Activated naive CD8-positive, alpha-beta T cell treated with anti-CD3 and anti-CD28 coated beads, Interleukin-2, amount 50 U/mL, for 24 hours (primary cell): ENCODE measurements at places on chromosomes 3 and 15.
A peak's percentile ranks its signal among the peaks of the same experiment; 100 is the strongest.

GRCh38 chr3:196920733-196921132 lies 21.6 kb downstream of the NCBP2 start:
- H3K4me3 ChIP-seq = no peak overlapping the region
- peaks cover 9% of the 10 kb centered on the region for H3K36me3 ChIP-seq
- no peak overlapping the region for H3K27ac ChIP-seq

GRCh38 chr3:146449613-146450012 lies 19.7 kb downstream of the PLSCR2 start:
- H3K36me3 ChIP-seq = peaks cover 2% of the 10 kb centered on the region
- no peak overlapping the region for H3K4me3 ChIP-seq
- H3K27ac ChIP-seq = no peak overlapping the region
- no peak for DNase-seq
- H3K27me3 ChIP-seq = peaks cover 2% of the 10 kb centered on the region

GRCh38 chr3:143820466-143821221 lies 27.6 kb downstream of the SLC9A9 start:
- H3K36me3 ChIP-seq = peaks cover 5% of the 10 kb centered on the region
- H3K4me3 ChIP-seq = no peak overlapping the region
- DNase-seq = no peak

DNA sequence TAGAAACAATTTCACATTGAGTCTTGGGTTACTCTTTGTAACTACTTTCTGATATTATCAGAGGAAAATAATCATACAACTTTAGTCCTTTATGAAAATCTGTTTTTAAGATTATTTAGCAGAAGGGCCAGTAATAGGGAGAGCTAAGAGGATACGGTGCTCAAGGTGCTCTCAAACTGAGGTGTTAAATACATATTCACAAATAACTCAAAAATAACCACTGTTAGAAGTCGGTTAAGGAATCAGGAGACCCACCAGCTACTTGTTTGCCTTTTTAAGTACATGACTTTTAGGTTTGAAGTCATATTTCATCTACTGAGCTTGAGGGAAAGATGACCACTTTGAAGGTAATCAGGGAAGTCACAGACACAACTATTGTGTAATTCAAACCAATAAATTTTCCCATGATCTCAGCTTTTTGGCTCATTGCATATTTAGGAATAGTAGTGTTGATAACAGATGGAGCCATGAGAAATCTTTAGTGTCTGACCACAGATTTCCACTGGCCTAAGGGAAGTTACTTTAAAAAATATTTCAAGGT lies 1.4 kb upstream of the RSRC1 start:
- DNase-seq = no peak
- H3K4me3 ChIP-seq = peak overlapping the region; percentile 9
- H3K27ac ChIP-seq = no peak overlapping the region
- H3K4me1 ChIP-seq = peaks cover 68% of the 10 kb centered on the region

GRCh38 chr3:12590096-12590495 lies 33.2 kb downstream of the MKRN2 start:
- H3K4me3 ChIP-seq = no peak overlapping the region
- H3K36me3 ChIP-seq = peaks cover 52% of the 10 kb centered on the region
- H3K4me1 ChIP-seq = no peaks in the 10 kb centered on the region
- no peak for DNase-seq

GRCh38 chr3:67995206-67995605 lies 340.8 kb upstream of the SUCLG2 start:
- peaks cover 2% of the 10 kb centered on the region for H3K27me3 ChIP-seq
- no peaks in the 10 kb centered on the region for H3K4me1 ChIP-seq
- H3K36me3 ChIP-seq = no peaks in the 10 kb centered on the region
- no peak overlapping the region for H3K27ac ChIP-seq
- no peak overlapping the region for H3K4me3 ChIP-seq
- DNase-seq = no peak

DNA sequence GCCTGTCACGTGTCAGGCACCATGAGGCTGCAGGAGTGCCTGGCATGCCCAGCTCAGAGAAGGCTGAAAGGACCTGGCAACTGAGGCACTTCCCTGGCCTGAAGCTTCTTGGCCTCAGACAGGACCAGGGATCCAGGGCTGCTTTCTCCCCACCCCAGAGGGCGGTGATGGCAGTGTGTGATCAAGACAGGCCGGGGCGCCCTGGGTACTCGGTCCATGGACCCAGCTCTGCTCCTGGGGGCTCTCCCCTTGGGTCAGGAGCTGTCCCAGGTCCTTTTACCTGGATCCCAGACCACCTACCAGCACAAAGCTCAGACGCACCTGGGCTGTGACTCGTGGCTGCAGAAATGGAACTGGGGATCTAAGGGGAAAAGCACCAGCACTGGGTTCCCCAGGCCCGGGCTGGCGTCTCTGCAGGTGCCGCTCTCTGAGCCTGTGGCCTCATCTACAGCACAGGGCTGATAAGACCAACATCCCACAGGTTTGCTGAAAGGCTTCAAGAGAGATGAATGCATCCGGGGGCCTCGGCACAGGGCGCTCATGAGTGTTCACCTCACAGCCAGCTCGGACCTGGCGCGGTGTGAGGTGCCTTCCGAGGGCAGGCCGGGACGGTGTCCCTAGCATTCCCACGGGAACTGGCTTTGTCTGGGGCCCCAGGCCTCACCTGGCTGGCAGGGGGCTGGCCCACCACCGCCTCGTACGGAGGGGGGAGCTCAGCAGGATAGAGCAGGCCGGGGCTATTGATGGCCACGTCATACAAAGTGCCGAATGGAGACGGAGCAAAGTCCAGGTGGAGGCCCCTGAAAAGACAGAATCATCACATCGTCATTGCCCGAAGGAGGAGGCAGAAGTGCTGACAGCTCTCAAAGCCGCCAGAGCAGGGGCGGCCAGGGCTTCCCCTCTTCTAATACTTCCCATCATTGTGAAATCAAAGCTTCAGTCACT lies 133.6 kb downstream of the NSMCE3 start:
- H3K4me1 ChIP-seq = peaks cover 5% of the 10 kb centered on the region
- H3K36me3 ChIP-seq = no peaks in the 10 kb centered on the region
- H3K4me3 ChIP-seq = no peak overlapping the region

DNA sequence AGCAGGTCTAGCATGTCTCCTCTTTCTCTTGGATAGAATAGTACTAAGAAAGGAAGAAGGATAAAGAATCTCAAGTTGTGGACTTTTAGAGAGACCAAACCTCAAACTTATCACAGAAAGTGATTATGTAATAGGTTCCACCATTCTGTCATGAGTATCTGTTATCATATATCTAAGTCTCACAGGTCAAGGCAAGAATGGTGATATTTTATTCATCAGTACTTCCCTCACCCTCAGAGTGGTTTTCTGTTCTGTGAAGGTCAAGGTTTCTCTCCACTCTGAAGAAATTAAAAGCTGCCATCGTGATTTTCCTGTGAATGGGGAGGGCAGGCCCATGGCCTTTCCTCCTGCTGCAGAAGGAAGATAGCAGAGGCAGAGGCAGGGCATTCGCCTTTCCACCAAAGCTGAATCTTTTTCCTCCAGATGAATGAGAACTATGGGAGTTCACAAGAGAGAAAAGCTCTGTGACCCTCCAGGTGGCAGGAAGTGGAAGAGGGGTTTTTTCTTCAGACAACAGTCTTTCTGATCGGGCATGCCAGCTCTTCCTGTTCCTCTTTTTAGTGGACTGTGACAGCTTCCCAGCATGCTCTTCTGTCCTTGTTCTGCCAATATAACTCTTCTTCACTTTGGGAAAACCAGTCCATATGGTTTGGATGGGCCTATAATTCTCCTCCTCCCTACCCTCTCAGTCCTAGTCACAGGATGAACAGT lies 37.1 kb upstream of the CCK start:
- H3K27ac ChIP-seq = no peak overlapping the region
- peaks cover 10% of the 10 kb centered on the region for H3K27me3 ChIP-seq
- H3K4me3 ChIP-seq = no peak overlapping the region
- H3K36me3 ChIP-seq = no peaks in the 10 kb centered on the region
- no peak for DNase-seq
- peaks cover 40% of the 10 kb centered on the region for H3K4me1 ChIP-seq

DNA sequence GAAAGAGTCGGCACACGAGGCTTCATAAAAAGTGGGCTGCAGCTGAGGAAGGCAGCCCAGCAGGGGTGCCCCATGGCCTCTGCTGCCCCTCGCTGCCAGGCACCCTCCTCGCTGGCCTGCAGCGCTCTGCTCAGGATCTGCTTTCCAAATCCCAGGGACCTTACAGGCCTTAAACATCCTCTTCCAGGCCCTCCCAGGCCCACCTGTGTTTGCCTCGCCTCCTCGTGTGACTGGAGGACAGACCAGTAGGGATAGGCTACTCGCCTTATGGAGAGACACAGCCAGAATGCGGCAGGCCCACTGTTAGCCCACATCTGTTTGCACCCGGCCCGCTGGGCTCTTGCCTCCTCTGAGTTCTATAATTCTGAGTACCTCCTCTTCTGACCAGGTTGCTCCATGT lies 124.5 kb upstream of the PLXNA1 start:
- no peak for DNase-seq
- H3K27me3 ChIP-seq = no peaks in the 10 kb centered on the region
- H3K27ac ChIP-seq = no peak overlapping the region

DNA sequence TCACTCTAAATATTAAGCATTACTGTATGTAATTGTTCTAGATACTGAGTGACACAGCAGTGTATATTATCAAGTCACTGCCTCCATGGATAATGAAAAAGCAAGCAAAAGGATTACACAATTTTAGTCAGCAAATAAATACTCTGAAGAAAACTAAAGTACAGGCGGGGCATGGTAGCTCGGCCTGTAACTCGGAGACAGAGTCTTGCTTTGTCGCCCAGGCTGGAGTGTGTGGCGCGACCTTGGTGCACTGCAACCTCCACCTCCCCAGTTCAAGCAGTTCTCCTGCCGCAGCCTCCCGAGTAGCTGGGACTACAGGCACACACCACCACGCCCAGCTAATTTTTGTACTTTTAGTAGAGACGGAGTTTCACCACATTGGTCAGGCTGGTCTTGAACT lies 32.7 kb downstream of the RBM6 start:
- no peak overlapping the region for H3K27ac ChIP-seq
- DNase-seq = no peak
- H3K27me3 ChIP-seq = no peaks in the 10 kb centered on the region
- H3K36me3 ChIP-seq = peaks cover 18% of the 10 kb centered on the region

GRCh38 chr3:111746772-111747171 lies 112.3 kb upstream of the PHLDB2 start:
- peaks cover 6% of the 10 kb centered on the region for H3K36me3 ChIP-seq
- no peaks in the 10 kb centered on the region for H3K4me1 ChIP-seq
- no peak overlapping the region for H3K27ac ChIP-seq
- no peaks in the 10 kb centered on the region for H3K27me3 ChIP-seq

- no peak overlapping the region for H3K4me3 ChIP-seq
- H3K4me1 ChIP-seq = no peaks in the 10 kb centered on the region
- no peaks in the 10 kb centered on the region for H3K27me3 ChIP-seq
- no peaks in the 10 kb centered on the region for H3K36me3 ChIP-seq
- no peak overlapping the region for H3K27ac ChIP-seq
Measured at GRCh38 chr3:192170659-192171058, 556.7 kb downstream of the FGF12 start.

GRCh38 chr15:69603369-69604071 lies 150.9 kb downstream of the RPLP1 start:
- no peak overlapping the region for H3K27ac ChIP-seq
- H3K27me3 ChIP-seq = peaks cover 7% of the 10 kb centered on the region
- no peak for DNase-seq
- no peaks in the 10 kb centered on the region for H3K36me3 ChIP-seq
- peaks cover 3% of the 10 kb centered on the region for H3K4me1 ChIP-seq

GRCh38 chr3:66376568-66376967 lies 124.3 kb downstream of the LRIG1 start:
- H3K27me3 ChIP-seq = no peaks in the 10 kb centered on the region
- no peak for DNase-seq
- peaks cover 61% of the 10 kb centered on the region for H3K36me3 ChIP-seq
- H3K4me1 ChIP-seq = peaks cover 9% of the 10 kb centered on the region
- peak overlapping the region; percentile 24 for H3K27ac ChIP-seq
- H3K4me3 ChIP-seq = no peak overlapping the region

DNA sequence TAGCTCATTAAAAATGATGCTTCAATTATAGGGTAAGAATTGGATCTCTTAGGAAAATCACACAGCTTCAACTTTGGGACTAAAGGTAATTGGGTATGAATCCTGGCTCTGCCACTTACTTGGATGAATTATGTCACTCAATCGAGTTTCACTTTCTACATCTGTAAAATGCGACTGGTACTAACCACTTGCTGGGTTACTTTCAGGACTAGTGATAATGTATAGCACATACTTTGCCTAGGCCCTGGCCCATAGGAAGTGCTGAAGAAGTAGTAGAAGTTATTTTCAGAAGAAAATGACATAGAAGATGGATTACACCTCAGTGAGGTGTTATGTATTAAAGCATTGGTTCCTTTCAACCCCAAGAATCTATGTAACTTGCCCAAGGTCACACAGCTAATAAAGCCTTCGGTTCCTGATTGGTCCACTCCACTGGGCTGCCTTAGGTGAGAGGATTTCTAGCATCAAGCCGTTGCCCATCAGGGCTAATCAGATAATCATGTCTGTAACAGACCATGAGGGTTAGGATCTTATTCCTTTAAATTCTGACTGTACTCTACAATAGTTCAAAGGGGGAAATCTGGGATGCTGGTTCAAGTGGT lies 29.4 kb upstream of the AP4E1 start:
- no peaks in the 10 kb centered on the region for H3K36me3 ChIP-seq
- peaks cover 67% of the 10 kb centered on the region for H3K4me1 ChIP-seq
- H3K4me3 ChIP-seq = peak overlapping the region; percentile 26
- DNase-seq = no peak

DNA sequence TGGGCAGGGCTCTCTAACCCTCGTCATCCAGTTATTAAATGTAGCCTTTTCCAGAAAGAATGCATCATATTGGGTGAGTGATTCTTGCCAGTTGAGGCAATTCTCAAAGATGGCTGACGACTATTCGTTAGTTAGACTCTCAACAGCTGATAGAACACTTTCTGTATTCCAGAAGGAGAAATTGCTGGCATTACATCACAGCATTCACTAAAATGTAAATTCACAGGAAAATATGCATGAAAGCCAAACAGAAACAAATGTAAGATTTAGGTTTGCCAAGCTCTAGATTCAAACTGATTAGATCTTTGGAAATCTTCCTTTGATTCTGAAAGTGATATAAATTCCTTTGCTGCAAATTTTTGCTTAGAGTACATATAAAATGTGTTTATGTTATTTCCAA lies 1501.0 kb downstream of the SI start:
- H3K27me3 ChIP-seq = no peaks in the 10 kb centered on the region
- H3K4me1 ChIP-seq = no peaks in the 10 kb centered on the region
- H3K27ac ChIP-seq = no peak overlapping the region
- H3K36me3 ChIP-seq = no peaks in the 10 kb centered on the region
- no peak overlapping the region for H3K4me3 ChIP-seq
- DNase-seq = no peak

GRCh38 chr15:31271224-31271635 lies 55.4 kb upstream of the KLF13 start:
- no peaks in the 10 kb centered on the region for H3K27me3 ChIP-seq
- no peaks in the 10 kb centered on the region for H3K36me3 ChIP-seq
- DNase-seq = no peak
- H3K4me3 ChIP-seq = no peak overlapping the region
- H3K27ac ChIP-seq = no peak overlapping the region

- no peak overlapping the region for H3K27ac ChIP-seq
- no peak overlapping the region for H3K4me3 ChIP-seq
- H3K27me3 ChIP-seq = no peaks in the 10 kb centered on the region
- no peak for DNase-seq
- peaks cover 33% of the 10 kb centered on the region for H3K4me1 ChIP-seq
Measured at GRCh38 chr3:28322464-28322863, 26.1 kb upstream of the ZCWPW2 start.

GRCh38 chr15:25635191-25635590 lies 196.4 kb upstream of the UBE3A start:
- H3K4me1 ChIP-seq = no peaks in the 10 kb centered on the region
- H3K27me3 ChIP-seq = peaks cover 2% of the 10 kb centered on the region
- no peak overlapping the region for H3K27ac ChIP-seq
- H3K4me3 ChIP-seq = no peak overlapping the region
- no peaks in the 10 kb centered on the region for H3K36me3 ChIP-seq
